Stimulated activated CD8-positive, alpha-beta memory T cell treated with anti-CD3 and anti-CD28 coated beads, Interleukin-15, amount 100 ng/mL, for 4 hours (primary cell): ENCODE measurements at places on chromosomes 3 and 15.

DNA sequence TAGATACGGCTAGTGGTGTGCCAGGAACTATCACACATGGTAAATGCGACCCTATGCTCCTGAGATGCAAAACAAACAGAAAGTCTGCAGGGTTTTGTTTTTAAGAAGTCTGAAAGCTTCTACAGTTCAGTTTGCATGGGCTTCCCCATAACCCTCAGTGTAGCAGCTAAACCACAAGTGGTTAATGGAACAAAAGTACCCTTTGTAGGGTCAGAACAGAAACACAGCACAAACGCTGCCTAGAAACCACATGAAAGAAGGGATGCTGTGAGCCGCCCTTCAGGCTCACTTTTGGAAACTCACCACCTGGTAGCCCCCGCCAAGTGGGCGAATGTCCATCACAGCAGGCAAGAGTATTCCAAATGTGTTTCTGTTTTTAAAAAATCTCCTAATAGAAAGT lies 46.2 kb downstream of the CTDSPL start:
- no peak for DNase-seq

- no peak for DNase-seq
Observed at GRCh38 chr15:64582202-64582601, 121.8 kb downstream of the ZNF609 start.

DNA sequence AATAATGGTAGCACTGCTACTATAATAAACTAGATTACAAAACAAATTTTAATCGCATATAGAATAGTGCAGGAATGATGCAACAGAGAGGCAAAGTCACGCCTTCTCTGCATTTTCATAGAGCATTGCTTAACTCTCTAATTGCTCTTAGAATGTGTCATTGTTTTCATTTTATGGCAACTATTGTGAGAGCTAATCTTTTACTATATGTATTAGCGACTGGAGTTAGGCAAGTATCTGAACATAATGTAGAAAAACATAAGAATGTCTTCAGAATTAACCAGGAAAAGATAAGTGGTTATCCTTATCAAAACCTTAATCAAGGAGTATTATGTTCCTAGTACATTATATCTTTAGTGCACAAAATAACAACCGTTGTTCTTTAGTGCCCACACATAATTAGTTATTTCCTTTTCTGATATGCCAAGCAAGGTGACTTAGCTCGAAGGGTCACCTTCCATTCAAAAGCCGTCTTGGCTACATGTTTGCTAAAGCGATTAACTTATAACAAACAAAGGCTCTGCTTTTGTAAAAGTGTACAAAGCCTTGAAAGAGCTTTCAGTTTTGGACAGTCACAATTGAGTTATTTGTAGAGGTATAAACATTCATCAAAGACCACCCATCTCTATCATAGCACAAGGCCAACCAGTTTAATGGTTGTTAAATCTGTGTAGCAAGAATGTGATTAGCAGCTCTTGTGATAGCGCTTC lies 1328.9 kb downstream of the ROBO2 start:
- no peak for DNase-seq

DNA sequence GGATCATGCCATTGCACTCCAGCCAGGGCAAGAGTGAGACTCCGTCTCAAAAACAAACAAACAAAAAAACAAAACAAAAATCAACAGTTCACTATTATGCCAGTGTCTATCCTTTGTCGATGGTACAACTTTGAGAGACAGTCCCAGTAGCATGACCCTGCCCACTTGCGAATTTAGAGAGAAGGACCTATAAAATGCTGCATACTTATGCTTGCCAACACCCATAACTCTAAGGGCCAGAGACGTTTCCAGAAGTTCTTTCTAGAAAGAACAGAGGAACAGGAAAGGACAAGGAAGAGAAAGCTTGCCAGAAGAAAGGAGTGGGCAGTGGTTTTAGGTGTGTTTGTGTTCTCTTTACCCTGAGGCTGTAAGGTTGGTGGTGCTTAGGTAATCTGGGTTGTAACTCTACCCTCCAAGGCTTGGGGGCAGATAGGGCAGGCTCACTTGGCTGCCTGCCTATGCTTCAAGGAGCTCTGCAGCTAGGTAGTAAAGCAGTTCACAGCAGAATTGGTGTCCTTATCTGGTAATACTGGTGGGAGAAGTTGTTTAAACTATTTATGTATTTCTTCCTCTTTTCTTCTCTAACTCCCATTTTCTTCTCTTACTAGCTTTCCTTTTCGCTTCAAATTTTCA lies 50.6 kb upstream of the SPPL2A start:
- no peak for DNase-seq

DNA sequence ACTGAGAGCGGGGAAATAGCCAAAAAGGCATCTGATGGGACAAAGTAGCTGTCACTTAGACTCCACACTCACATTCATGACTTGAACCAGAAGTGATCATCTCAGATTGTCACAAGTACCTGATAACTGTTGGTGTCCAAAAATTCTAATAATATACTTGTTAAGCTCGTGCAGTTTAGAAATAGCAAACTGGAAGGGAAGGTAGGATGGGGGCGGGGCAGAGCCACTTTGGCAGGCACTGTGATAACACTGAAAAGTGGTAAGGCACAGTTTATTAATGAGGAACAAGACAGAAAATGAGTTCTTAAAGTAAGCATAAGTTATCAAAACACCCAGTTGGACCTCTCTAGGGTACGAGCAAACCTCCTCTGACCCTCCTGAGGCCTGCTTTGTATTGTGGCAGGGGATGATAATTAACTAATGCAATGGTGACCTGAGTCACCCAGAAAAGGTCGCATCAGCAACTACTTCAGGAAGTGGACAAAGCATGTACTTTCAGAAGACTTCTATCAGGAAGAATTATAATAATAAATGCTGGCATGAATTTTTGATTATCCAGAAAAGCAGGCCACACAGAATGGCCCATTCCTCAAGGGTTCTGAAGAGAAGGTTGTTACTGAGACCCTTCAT lies 54.4 kb downstream of the ADCY5 start:
- no peak for DNase-seq

GRCh38 chr15:101481917-101482525 lies 7.5 kb downstream of the PCSK6 start:
- no peak for DNase-seq
